Activated naive CD4-positive, alpha-beta T cell treated with anti-CD3 and anti-CD28 coated beads, Interleukin-2, amount 50 U/mL, for 16 hours (primary cell): ENCODE measurements at places on chromosomes 6 and 20.

DNA sequence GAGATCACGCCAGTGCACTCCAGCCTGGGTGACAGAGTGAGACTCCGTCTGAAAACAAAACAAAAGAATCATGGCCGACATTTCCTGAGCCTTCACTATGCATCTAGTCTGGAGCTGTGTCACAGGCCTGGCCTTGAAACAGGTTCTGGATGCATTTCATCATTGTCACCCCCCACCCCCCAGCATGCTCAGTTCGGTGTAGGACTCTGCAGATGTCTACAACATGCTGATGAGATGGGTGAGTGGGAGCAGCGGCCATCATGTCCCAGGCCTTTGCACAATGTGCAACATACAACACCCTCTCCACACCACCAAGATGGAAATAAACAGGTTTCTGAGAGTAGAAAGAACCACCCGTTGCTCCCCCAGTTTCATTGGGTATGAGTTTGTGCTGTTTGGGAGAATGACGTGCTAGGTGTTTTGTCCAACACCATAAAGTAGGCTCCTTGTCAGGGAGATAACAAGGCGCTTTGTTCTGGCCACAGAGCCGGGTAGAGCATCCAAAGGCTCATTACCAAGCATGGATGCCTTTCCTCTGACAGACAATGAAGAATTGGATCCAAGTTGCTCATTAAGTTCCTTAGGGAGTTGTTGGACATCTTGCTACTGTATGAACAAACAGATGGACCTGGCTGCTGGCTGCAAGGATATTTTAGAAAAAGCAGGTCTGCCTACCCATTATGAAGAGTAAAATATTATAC, 22.1 kb downstream of the SNHG17 start:
- no peak for DNase-seq

GRCh38 chr6:100808638-100809275, 72.4 kb downstream of the ASCC3 start:
- DNase-seq, result no peak

GRCh38 chr6:139443231-139444112, 69.0 kb upstream of the CITED2 start:
- DNase-seq, result no peak

DNA sequence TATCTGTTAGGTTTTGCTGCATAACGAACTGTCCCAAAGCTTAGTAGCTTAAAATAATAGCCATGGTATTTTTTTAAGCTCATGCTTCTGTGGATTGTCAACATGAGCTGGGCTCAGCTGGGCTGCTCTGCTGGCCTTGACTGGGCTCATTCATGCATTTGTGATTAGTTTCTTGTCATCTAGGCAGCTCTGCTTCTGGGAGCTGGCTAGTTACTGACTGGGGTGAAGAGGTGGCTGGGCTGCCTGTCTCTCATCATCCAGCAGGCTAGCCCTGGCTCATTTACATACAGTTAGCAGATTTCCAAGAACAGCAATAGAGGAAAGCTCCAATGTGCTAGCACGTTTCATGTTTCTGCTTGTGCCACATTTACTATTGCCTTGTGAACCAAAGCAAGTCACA, 165.1 kb upstream of the PCSK2 start:
- no peak for DNase-seq

DNA sequence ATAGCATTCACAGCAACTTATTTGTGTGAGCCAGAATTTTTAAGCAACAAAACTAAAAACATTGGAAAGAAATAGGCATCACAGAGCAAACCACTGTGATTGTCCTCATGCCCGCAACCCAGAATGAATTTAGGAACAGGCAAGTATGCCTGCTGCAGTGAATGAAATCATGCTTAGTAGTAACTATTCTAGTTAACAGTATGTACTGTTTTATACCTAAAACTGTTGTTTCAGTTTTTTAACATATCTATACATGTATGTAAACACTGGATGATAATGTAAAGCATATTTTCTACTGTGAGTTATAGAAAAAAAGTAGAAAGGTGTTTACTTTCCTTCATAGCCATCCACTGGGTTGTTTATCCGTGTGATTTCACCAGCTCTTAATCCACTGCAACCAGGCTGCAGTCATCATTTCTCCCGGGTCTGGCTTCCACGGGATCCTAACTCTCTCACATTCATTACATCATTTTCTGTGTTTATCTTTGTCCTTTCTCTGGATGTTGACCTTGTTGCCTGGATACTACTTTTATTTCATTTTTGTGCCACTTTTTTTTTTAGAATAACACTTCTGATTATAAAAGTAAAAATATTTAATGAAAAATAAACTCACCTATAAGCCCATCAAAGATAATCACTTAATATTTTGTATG, 3.6 kb upstream of the ARFGEF3 start:
- no peak for DNase-seq

DNA sequence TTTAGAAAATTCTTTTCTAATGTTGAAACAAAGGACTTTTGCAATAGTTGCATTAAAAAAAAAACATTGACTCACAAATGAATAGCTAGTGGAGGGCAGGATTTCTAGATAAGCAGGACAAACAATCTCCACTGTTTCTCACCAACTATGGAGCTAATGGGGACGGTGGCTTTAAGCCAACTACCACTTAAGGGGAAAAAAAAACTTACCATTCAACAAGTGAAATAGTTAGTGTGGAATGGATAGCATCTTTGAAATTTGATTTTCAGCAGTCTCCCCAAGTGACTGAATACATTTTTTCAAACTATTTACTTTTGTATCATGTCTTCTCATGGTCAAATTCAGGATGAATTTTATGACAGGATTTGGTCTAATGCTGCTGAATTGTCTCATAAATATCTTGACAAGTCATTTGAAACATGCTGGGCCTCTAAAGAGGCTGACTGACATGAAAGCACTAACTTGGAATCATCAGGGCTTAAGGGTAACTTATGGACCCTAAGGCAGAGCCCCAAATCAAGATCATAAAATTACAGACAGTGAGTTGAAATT, 100.5 kb downstream of the EYA4 start:
- no peak for DNase-seq

- peak; percentile 59 for DNase-seq
These were observed 2.3 kb downstream of the ARID1B start for GRCh38 chr6:156779206-156780094.

GRCh38 chr6:8017276-8017701, 46.9 kb downstream of the BLOC1S5 start:
- DNase-seq, result no peak

GRCh38 chr20:59024111-59024530, 4.9 kb downstream of the TUBB1 start:
- no peak for DNase-seq

GRCh38 chr20:52768694-52769093, 203.5 kb upstream of the TSHZ2 start:
- DNase-seq, result no peak

GRCh38 chr6:7496266-7496875, 45.1 kb upstream of the DSP start:
- DNase-seq, result no peak

GRCh38 chr20:21517566-21518277, 3.9 kb upstream of the NKX2-2 start:
- no peak for DNase-seq

DNA sequence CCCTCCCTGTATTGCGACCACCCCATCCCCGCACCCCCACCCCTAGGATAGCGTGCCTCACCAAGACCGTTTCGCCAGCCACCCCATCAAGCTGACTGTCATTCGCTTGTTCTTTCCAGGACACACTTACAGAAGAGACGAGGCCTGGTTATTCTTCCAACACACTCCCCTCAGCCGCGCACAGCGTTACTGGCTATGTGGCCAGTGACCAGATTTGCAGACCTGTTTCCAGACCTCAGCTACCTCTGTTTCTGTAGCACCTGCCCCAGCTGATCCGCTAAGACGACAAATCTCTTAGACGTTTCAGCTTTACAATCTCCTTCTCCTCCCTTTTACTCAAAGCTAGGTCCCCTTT, 26.1 kb downstream of the HLA-F start:
- no peak for DNase-seq

- no peak for DNase-seq
These were observed 33.4 kb downstream of the PLN start for GRCh38 chr6:118581489-118581959.

- DNase-seq, result peak; percentile 41
These were observed 38.7 kb downstream of the YTHDF1 start for GRCh38 chr20:63177134-63177784.

GRCh38 chr6:70412252-70413113, 825 bp upstream of the FAM135A start:
- no peak for DNase-seq

GRCh38 chr6:121523628-121524027, 88.2 kb downstream of the GJA1 start:
- DNase-seq, result no peak
